SW 1271 (cell line): ENCODE measurements at places on chromosomes 7 and 10.

GRCh38 chr7:125326666-125327255, 397.1 kb upstream of the POT1 start:
- no peak for DNase-seq

GRCh38 chr7:16951483-16952080, 69.8 kb upstream of the AGR3 start:
- DNase-seq = no peak

GRCh38 chr10:112213098-112213823, 29.7 kb upstream of the GPAM start:
- DNase-seq = no peak

GRCh38 chr10:22325272-22326144, 4.6 kb downstream of the BMI1 start:
- no peak for DNase-seq

DNA sequence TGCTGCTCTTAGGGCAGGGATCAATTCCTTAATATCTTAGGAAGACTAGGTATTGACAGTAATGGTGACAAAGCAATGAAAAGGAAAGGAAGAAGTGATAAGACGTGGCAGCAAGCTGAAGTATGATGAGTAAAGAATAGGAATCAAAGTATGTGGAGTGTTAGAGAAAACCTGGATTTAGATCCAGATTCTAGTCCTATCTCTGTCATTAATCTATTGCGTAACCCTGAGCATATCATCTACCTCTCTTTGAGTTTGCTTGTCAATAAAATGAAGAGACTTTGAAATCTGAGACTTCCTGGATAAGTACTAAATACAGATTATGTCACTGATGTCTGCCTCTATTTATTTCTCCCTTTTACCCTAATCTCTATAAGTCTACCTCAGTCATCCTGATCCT, 89.2 kb downstream of the PTEN start:
- DNase-seq = no peak

GRCh38 chr10:35388197-35388596, 51.9 kb downstream of the CCNY start:
- no peak for DNase-seq

- DNase-seq = no peak
Observed at GRCh38 chr10:62665771-62666170, 138.7 kb upstream of the ADO start.

GRCh38 chr7:105454095-105454747, 65.5 kb upstream of the SRPK2 start:
- no peak for DNase-seq

DNA sequence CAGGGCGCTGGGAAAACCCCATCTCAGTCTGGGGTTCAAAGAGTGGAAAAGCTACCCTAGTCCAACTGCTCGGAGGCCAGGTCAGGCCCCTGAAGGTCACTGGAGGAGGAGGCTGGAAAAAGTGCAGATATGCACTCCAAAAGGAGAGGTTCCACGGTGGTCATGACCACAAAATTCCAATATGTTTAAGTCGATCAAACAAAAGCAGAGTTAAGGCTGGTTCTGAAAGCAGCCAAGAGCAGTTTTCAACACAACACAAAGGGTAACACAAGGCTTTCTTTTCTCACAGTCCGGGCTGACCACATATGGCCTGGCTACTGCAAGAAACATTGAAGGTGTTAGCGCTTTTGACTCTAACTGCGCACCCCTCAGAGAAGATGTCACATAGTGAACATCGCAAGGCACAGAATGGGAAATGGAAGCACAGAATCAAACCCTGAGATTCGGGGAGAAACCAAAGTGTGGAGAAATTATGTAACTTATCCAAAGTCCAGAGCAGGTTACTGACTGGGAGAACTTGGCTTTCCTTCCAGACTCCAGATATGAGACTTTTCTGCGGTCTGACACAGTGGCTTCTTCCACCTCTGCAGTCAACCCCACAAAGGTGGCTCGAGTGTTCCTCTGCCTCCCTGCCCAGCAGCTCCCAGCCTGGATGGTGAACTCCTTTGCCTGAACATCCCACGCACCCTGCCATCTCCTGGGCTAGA, 1.3 kb upstream of the GRB10 start:
- no peak for DNase-seq

- no peak for DNase-seq
Observed at GRCh38 chr7:80240265-80241025, 105.8 kb downstream of the GNAI1 start.

DNA sequence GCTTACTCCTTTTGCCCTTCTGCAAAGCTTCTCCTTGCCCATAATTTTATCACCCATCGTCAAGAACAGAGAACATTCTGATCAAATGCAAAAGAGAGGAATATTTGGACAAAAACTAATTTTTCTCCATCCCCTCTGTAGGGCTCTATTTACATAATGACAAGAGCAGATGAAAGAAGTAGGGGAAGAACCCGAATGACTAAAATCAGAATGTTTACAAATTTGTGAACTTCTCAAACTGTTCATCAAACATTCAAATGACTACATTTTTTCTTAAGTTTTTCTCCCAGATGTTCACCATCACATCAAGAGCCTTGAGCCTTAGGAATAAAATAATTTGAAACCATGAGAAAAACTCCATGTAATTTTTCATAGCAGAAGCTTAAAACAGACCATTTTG, 119.4 kb downstream of the DGKI start:
- DNase-seq = no peak

DNA sequence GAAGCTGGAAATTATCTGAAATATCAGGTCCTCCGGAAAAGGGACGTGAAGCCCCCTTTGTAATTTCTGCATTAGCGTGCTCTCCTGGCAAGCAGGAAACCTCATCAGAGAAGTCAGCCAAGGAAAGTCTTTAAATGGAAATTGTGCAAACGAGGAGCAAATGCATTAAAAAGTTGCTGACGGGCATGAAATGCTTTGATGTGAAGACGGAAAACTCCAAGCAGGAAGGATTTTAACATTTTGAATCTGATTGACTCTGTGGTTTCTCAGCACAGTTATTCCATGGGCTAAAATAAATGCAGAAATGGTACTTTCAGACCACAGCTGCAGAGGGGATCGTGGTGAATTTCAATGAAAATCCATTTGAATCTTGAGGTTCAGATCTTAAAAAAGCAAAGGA, 167.8 kb downstream of the AHR start:
- DNase-seq = no peak

DNA sequence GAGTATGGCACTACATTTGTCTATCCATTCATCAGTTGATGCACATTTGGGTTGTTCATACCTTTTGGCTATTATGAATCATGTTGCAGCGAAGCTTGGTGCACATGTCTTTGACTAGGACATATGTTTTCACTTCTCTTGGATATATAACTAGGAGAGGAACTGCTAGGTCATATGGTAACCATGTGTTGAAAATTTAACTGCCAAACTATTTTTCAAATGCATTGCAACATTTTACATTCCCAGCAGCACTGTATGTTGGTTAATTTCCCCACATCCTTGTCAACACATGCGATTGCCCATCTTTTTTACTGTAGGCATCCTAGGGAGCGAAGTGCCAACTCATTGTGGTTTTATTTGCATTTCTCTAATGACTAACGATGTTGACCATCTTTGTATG, 183.4 kb downstream of the PRKCQ start:
- DNase-seq = no peak

- no peak for DNase-seq
Observed at GRCh38 chr7:151103973-151104372, 17.7 kb downstream of the AGAP3 start.
